ENCODE measurements at places on chromosomes 2 and 18.
A peak's percentile ranks its signal among the peaks of the same experiment; 100 is the strongest.

GRCh38 chr2:37667704-37668103, 3.7 kb downstream of the CDC42EP3 start:
- DNase-seq: no peak

DNA sequence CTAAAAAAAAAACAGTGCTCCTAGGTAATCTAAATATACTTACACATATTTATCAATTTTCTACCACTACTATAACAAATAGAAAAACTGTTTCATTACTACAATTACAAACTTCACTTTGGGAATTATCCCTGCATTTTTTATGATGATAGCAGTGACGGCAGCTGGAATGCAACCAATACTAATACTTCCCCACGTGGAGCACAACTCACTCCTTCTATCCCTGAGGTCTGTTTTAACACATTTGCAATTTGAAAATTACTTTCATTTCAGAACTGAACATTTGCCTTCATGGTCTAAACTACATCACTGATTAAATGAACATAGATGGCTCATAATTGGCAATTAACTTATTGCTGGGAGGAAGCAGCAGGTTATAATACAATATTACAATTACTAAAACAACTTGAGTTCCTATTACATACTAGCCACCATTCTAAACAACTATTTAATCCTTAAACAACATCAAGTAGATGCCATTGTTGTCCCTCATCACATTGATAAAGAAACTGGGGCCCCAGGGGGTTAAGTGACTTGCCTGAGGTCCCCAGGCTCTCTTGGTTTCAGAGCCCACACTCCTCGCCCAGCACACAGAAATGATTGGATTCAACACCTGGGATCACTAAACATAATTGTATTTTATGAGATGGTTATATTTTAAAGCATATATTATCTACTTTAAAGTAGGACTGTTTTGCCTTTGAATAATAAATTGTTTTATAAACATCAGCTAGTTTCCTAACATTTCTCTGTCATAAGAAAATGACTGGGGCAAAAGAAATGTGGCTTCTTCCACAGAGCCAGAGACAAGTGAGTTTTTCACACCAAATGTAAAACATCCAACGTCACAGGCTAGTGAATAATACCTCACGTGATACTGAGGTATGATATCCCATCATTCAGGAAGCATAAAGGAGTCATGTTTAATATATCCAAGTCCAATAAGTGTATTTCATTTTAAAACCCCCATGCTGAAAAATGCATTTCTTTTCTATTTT, 6.2 kb downstream of the COLEC12 start:
- peak; percentile 7 for DNase-seq

GRCh38 chr2:54572636-54573536, 116.8 kb downstream of the SPTBN1 start:
- DNase-seq: peak; percentile 83

DNA sequence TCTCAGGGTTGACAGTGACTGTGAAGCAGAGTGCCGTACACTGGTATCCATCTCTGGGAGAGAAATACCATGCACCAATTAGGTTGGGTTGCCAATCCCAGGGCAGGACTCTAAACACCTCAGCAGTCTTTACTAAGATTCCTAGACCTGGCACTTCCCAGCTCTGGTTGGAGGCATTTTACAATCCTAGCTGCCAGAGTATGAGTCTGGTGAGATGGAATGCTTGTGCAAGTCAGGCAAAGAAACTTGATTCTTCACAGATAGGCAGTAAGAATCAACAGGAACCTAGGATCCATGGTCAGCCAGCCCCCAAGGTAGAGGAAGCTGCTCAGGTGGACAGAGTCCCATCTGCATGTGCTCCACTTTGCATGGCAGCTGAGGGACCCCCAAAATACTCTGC, 6.0 kb upstream of the UGT1A5 start:
- DNase-seq: peak; percentile 62

DNA sequence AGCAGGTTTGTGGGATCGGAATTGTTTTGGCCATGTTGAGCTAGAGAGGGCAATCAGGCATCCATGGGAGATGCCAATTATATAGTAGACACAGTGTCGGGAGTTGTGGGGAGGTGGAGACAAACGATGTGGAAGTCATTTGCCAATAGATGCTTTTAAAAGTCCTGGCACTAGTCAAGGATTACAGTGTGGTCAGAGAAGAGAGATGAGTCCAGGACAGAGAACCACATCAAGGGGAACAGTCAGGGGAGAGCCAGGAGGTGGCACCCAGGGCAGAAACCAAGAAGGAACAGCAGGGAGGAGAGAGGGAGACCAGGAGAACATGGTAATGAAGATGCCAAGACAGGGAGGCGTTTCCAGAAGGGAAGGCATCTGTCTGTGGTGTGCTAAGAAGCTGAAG, 81.2 kb downstream of the ARL4C start:
- no peak for DNase-seq

DNA sequence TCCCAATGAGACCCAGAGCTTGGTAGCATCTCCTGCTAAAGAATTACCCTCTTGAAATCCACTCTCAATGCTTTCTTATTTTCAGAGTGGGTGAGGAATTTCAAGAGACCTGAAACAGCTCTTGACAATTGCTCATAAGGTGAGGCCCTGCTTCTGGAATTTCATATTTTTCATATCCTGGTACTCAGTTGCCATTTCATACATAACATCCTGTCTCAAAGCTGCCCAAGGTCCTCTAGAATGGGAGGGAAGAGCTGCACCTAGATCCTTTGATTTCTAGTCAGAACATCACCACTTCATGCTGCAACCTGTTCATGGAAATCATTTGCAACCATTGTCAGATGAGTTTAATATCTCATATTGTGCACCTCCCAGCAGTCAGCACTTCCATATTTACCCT, 404.8 kb upstream of the GALNT5 start:
- no peak for DNase-seq

DNA sequence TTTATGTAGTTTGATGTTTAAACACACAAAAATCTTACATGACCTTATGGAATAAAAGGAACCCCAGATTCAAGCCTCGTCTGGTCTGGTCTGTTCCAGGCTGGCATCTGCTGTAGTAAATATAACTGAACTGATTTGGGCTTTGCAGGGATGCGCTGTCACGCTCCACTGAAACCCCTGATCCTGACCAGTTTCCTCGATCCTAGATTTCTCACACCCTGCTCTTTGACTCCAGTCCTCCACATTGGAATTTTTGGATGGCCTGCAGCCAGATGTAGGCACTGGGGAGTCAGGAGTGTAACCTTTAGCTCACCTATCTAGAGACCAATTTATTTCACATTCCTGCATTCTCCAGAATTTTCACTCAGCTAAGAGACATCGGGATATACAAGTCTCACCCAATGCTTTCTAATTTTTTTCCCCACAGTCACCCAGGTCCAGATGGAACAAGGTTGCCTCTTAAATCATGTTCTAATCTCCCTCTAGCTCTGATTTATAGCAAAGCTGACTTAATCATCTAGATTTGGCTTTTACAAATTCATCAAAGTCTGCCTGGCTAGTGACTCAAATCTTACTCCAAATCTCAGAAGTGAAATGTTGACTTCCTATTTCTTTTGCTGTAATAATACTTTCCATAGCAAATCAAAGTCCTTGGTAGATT, 219.6 kb downstream of the CD226 start:
- no peak for DNase-seq

DNA sequence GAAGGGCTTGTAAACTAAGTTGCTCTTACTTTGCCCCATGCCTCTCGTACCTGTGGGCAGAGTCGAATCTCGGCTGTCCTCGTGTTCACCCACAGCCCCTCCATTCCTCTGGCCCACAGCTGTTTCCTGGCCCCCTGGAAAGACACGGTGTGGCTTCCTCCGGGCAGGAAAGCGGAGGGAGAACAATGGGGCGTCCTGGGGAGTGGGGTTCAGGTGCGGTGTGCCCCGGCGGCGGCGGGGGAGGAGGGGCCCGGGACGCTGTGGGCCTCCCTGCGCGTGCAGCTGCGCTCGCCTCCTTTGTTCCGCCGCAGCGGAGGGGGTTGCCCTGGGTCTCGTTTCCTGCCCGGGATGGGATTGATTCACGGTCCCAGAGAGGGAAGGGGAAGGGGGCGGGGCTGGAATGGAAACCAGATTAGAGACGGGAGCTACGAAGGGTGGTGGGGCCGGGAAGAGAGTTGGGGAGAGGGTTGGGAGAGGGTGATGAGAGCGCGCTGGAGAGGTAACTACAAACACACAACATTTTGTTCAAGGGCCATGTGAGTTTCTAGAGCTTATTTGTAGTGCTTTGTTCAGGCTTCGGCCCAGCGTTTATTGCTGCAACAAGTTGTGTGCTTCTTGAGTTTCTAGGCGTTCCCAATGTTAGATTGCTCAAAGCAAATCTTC, 796 bp downstream of the MYO1B start:
- DNase-seq: peak; percentile 82

DNA sequence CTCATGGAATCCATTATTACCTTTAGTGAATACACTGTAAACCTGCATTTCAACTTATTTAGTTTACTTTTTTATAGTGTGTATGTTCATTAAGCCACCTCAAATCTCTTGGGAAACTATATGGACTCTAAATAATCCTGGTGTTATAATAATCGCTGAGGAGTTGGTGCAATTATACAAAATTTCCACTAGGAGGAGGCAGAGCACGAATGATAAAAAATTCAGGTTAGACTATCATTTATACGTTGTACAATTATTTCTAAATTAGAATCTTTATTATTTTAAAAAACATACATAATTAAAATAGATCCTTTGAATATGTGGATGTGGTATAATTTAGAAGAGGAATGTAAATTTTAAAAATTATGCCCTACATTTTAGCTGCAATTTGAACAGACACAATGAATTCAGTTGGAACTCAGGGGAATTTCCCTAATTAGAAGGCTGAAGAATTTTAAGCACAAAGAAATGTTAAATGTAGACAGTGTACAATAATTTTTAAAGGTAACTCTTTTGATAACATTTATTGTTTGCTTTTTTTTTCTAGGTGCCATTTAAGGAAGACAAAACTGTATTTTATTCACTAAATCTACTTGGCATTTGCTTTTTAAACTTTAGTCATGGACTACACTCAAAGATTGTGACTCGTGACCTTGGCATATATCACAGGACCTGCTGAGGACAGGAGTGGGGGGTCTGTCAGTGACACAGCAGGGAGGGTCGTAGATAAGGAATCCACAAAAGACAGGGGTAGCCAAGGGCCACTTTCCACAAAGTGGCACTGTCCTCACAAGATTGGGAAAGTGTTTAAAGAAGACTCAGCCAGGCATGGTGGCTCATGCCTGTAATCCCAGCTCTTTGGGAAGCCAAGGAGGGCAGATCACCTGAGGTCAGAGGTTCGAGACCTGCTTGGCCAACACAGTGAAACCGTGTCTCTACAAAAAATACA, 45.5 kb downstream of the RAB12 start:
- no peak for DNase-seq

DNA sequence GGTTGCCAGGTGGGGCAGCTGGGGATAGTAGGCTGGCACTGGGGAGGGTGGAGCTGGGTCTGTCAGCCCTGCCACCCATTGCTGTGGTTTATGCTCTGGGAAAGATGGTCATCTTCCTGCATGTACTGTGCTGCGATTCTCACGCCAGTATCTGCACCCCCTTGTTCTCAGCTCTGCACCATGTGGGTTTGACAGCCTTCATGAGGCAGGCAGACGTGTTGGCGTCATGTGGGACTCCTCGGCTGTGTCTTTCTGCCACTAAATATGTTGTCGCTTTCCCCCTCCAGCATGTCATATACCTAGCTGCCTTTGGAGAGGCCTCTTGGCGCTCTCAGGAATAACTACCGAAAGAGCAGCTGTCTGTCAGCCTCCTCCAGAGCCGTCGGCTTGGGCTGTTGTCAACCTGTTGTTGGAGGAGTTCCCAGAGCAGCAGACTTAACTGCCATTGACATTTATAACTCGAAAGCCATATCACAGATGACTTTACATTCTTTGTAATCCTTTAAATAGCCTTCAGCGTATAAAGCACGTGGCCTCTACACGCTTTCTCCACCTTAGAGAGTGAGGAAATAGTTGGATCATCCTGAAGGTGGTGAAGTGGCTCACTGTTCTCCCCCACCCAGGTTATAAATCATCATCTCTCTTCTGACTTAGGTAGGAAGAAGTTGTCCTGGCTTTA, 80.4 kb upstream of the MGAT5 start:
- no peak for DNase-seq

DNA sequence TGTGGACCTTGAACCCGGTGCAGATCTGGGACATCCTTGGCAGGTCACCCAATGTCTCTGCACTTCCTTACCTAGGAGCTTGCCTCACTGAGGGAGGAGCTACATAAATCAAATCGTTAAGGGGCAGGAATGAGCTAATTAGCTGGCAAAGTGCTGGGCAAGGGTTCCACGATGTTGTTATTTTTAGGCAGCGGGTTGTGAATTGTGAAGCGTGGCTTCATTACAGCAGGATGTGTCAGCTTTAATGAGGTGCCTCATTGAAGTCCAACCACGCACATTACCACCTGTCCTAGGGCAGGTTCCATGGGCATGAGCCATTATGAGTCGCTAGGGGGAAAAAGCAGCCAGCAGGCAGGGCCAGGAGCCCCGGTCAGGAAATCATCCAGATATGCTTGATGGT, 127.0 kb upstream of the AGAP1 start:
- peak; percentile 23 for DNase-seq

DNA sequence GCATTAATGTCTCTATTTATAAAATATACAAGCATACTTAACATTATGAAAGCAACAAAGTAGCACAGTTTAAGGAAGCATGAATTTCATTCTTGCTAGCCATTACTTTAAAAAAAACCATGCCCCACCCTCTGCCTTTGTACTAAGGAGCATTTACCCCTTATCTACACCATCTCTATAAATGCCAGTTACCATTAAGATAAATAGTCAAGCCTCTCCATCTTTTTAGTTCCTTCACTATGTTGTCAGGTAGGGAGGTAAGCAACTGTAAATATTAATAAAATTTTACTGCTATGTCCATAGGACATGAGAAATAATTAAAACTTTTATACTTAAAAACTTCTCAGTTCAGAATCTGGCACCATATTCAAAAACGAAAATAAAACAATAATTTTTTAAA, 42.1 kb downstream of the ROCK1 start:
- no peak for DNase-seq

GRCh38 chr2:94994914-94995552, 30.5 kb upstream of the MAL start:
- no peak for DNase-seq

DNA sequence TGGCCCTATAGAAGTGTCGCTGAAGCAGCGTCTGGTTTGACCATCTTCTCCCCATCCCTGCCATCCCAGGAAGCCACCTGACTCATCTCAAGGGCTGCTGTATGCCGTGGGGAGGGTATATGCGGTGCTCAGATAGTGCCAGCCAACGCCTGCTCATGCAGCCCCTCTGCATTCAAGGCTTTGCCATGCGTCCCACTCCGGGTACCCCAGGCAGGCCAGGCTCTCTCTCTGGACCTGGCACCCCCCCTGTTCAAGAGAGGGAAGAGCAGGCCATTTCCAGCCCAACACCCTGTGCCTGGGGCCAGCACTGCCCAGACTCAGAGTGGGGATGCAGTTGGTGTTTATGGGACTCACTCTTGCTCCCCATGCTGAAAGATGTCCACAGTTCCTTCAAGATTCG, 130.0 kb downstream of the GLI2 start:
- DNase-seq: no peak

All from Daoy (cell line).